Lung (tissue), 17 donors: ENCODE measurements at places on chromosomes 11 and 22. TPM values are rescaled to one million over a fixed set of nuclear protein-coding genes. Genes with fewer than 3 reads are reported as not detected.

APOC3 gene
- 2.3 TPM for total RNA-seq

OR4C45 gene
- total RNA-seq = not detected

TRIM49 gene
- not detected for total RNA-seq

SLC22A12 gene
- not detected for total RNA-seq

DNA sequence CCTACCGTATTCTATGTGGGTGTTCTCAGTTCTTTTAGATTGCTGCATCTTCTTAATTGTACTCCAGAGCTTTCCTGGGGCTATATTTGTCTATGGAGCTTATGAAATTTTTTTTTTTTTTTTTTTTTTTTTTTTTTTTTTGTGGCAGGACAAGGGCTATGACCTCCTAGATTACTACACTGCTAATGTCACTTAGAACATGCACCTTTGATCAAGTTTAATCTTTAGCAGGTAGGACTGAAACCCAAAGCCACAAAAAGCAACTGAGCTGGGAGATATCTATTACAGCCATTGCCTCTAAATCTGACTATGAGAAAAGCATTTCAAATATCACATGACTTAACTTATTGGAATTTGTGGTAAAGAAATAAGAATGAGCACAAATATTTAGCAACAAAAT is 21.7 kb upstream of the ABTB2 start:
- H3K27ac ChIP-seq = no peak overlapping the region
- no peaks in the 10 kb centered on the region for H3K27me3 ChIP-seq
- H3K4me3 ChIP-seq = no peak overlapping the region
- DNase-seq = no peak

- H3K4me1 ChIP-seq = no peaks in the 10 kb centered on the region
- H3K4me3 ChIP-seq = no peak overlapping the region
- no peaks in the 10 kb centered on the region for H3K27me3 ChIP-seq
- no peaks in the 10 kb centered on the region for H3K36me3 ChIP-seq
- DNase-seq = no peak
- no peak overlapping the region for H3K27ac ChIP-seq
Measured at GRCh38 chr11:134524896-134525845, 113.1 kb upstream of the B3GAT1 start.

DNA sequence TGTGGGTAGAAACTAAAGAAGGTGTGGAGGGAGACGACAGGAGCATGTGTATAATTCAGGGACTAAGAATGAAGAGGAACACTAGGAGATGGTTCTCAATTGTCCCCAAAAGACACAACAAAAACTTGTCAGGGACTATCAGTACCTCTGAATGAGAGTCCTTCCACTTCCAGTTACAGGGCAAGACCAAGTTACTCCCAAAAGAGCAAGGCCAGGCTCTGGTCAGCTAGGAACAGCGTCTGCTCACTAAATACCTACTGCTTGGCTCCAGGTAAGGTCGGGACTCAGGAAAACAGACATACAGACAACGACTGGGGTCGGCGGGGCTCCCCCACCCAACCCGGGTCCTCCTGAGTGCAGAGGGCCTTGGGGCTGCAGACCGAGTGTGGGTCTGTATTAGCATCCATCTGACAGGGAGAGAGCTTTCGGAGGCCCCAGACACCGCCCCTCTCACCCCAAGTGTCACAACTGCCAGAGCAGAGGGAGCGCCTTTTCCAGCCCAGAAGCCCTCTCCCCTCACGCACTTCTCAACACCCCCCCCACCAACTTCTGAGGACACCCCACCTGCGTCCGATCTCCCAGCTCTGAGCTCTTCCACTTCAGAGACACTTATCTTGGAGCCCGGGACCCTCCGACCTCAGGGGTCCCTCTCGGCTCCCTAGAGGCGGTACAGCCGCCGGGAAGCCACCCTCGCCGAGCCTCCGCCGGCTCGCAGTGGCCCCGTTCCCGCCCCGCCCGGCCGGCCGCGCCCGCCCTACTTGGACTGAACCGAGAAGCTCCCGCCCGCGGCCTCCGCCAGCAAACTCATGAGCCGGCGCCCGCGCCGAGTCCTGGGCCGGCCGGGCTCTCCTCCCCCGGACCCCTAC is 522 bp downstream of the RHOG start:
- peak overlapping the region; percentile 76 for H3K4me3 ChIP-seq
- H3K4me1 ChIP-seq = peaks cover 13% of the 10 kb centered on the region
- H3K27me3 ChIP-seq = no peaks in the 10 kb centered on the region
- H3K36me3 ChIP-seq = no peaks in the 10 kb centered on the region
- no peak for DNase-seq

- no peaks in the 10 kb centered on the region for H3K36me3 ChIP-seq
- no peaks in the 10 kb centered on the region for H3K4me1 ChIP-seq
- no peak overlapping the region for H3K27ac ChIP-seq
- H3K27me3 ChIP-seq = no peaks in the 10 kb centered on the region
- no peak overlapping the region for H3K4me3 ChIP-seq
- DNase-seq = no peak
Measured at GRCh38 chr11:106424111-106424510, 346.6 kb downstream of the AASDHPPT start.

- H3K36me3 ChIP-seq = no peaks in the 10 kb centered on the region
- H3K4me3 ChIP-seq = no peak overlapping the region
- no peaks in the 10 kb centered on the region for H3K4me1 ChIP-seq
- H3K27ac ChIP-seq = no peak overlapping the region
- H3K27me3 ChIP-seq = no peaks in the 10 kb centered on the region
Measured at GRCh38 chr11:71542879-71543777, 5.1 kb upstream of the KRTAP5-9 start.

DNA sequence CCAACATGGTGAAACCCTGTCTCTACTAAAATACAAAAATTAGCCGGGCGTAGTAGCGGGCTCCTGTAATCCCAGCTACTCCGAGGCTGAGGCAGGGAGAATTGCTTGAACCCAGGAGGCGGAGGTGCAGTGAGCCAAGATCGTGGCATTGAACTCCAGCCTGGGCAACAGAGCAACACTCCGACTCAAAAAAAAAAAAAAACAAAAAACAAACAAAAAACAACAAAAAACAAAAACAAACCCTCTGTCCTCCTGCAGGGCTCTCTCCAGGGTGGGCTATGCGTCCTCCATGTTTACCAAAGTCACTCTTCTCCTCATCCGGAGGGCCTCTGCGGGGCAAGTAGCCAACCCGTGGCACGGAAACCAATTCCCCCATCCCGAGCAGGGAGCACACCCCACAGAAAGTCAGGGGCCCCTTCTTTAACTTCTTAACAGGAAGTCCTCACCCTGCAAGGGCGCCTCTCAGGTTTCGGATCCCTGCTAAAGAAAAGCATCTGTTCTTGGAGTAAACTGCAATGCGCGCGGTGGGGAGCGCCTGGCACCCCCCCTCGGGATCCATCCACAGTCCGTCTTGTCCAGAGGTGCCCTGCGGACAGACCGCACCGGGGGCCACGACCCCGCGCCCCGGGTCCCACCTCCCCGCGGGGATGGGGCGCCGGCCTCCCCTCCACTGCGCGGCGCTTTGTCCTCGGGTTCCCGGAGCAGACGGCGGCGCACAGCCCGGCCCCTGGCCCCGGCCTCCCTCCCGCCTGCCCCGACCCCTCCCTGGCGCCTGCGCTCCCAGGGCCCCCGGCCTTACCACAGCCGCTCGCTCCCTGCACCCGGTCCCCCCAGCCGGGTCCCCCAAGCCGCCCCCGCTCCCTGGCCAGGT is 712 bp downstream of the CERK start:
- H3K36me3 ChIP-seq = no peaks in the 10 kb centered on the region
- peak overlapping the region; percentile 87 for H3K27ac ChIP-seq
- peak overlapping the region; percentile 62 for H3K4me3 ChIP-seq
- H3K27me3 ChIP-seq = no peaks in the 10 kb centered on the region
- peaks cover 41% of the 10 kb centered on the region for H3K4me1 ChIP-seq
- DNase-seq = peak; percentile 67

DNA sequence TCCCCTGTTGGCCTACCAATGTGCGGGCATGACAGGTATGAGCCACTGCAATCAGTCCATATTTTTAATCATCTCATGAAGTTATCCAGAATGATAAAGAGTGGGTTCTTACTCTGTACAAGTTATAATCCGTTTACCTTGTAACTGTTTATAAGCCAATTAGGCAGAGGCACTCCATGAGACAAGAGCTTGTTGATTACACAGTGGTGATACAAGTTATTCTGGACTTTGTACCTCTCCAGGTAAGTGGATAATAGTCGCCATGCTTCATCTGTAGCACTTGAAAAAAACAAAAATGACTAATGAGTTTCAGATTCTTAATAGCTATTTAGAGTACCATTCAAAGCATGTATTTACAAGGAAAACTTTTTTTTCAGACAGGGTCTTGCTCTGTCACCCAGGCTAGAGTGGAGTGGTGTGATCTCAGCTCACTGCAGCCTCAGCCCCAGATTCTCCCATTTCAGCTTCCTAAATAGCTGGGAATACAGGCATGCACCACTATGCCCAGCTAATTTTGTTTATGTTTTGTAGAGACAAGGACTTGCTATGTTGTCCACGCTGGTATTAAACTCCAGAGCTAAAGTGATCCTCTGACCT is 17.7 kb upstream of the FNBP4 start:
- no peak for DNase-seq
- H3K4me3 ChIP-seq = no peak overlapping the region
- H3K4me1 ChIP-seq = no peaks in the 10 kb centered on the region
- no peaks in the 10 kb centered on the region for H3K27me3 ChIP-seq
